Activated effector memory CD4-positive, alpha-beta T cell treated with anti-CD3 and anti-CD28 coated beads, Interleukin-2, amount 50 U/mL, for 16 hours (primary cell): ENCODE measurements at places on chromosomes 12 and 14.
A peak's percentile ranks its signal among the peaks of the same experiment; 100 is the strongest.

GRCh38 chr12:125140279-125141209 is 75.3 kb downstream of the AACS start:
- no peak for DNase-seq

GRCh38 chr14:23380197-23380914 is 3.5 kb downstream of the CMTM5 start:
- no peak for DNase-seq

DNA sequence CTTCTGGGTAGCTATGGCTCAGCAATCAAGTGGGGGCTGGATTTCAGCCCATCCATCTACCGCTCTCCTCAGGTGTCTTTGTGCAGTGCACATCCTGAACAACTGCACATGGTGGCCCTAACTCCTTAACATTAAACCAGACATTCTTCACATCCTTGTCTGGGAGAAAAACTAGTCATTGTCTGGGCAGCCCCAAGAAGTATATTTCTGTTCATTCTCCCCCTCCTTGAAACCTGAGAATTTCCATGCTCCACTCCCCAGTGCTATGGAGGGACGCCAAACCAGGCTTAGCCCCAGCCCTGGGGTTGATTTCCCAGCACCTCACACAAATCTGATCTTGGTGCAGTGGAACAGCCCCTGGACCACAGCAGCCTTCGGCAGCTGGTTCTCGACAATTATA is 13.4 kb downstream of the MYL2 start:
- DNase-seq, result no peak

- DNase-seq, result peak; percentile 78
These were observed 65.3 kb downstream of the IFT43 start for GRCh38 chr14:76050797-76051392.

DNA sequence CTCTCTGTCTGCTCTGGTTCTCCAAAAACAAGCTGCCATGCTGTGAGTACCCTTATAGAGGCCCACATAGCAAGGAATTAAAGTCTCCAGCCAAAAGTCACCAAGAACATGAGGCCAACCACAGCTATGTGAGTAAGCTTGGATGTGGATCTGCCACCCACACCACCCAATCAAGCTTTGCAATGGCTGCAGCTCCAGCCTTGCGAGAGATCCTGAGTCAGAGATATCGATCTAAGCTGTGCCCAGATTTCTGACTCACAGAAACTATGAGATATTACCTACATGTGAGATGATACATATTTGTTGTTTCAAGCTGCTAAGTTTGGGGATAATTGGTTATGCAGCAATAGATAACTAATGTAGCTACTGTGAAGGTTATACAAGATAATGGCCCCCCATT is 15.5 kb upstream of the TMEM233 start:
- no peak for DNase-seq

DNA sequence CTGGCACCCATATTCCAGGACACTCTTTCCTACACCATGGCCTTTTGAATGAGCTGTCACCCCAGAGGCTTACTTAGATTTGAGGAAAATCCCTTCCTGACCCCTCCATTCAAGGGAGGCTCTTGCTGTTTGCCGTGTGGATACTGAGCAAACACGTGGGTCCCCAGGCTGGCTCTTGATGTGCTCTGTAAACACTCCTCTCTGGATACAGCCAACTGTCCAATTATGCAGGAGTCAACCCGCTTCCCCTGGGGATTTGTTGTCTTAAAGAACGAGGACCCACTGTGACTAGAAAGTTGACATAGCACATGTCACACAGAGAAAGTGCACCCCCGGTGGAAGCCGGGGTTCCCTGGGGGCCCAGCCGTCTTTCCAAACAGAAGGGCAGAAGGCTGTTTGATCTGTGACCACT is 75.8 kb upstream of the CEP83 start:
- DNase-seq, result no peak

DNA sequence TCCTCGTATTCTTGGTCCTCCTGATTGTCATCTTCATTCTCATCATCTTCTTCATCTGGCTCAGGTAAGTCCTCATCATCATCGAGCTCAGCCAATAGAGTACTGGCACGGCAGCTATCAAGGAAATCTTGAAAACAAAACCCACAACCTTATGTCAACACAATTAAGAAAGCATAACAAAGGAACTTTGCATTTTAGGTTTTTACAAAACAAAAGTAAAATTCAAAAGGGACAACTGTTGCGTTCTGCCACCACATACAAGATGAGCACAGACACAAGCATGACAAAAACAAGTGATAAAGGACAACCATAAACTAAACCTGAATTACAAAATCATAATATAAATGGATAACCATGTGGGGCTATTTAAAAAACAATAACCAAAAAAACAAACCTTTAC is 84.7 kb downstream of the HECTD1 start:
- no peak for DNase-seq
